ENCODE measurements at places on chromosomes 11 and 22.

DNA sequence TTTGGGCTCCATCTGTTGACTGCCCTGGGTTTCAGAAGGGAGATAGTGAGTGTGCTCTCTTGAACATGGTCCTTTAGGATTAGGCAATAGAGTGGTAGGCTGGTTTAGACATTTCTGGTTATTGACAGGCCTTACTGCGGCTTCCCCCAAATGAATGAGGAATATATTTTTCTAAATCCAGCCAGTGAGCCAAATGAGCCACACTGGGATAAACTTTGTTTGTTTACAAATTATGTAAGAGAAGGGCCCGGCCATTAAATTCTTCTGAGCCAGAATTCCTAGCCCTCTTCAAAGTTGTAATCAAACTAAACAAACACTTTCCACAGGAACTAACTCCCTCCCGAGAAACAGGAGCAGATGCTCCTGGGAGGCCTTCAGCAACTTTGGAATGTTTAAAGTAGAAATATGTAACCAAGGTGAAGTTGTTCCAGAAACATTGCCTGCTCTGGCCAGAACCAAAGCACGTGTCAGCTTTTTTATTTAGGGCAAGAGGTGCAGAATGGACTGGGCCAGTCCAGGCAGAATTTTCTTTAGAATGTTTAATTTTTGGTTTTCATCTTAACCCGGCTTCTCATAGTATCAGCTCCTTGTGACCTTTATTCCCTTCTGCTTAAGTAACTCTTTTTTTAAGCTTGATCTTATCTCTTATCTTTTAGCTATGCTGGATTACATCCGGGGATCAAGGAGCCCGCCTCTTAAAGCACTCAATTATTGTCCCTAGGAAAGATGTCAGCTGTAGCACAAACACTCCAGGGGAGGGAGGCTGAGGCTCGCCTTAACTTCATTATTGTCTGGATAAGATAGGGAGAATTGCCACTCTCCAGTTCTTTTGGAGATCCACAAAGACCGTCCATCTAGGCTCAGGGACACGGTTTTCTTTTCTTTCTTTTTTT lies 28.7 kb downstream of the ZNRF3 start:
- no peak for DNase-seq

DNA sequence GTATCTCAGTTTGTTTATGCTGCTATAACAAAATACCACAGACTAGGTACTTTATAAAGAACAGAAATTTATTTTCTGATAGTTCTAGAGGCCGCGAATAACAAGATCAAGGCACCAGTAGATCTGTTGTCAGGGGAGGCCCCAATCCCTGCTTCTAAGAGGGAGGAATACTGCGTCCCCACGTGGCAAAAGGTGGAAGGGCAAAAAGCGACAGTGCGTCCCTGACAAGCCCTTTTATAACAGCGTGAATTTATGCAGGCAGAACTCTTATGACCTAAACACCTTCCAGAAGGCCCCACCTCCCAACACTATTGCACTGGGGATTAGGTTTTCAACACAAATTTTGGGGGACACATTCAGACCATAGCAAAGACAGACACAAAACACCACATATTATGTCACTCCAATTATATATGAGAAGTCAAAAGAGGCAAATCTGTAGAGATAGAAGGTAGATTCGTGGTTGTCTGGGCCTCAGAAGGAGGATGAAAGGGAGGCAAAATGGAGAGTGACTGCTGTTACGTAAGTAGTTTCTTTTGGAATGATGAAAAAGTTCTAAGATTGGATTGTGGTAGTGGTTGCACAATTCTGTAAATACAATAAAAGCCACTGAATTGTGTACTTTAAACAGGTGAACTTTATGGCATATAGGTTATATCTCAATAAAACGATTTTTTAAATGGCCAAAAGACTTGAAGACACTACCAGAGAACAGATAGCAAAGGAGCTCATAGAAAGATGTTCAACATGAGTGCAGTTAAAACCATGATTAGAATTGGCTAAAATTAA lies 30.1 kb upstream of the TNRC6B start:
- DNase-seq, result no peak

- DNase-seq, result no peak
These were observed 6.7 kb downstream of the PHOX2A start for GRCh38 chr11:72237112-72237931.

- no peak for DNase-seq
These were observed 89.5 kb upstream of the KCNQ1OT1 start for GRCh38 chr11:2789331-2789730.

DNA sequence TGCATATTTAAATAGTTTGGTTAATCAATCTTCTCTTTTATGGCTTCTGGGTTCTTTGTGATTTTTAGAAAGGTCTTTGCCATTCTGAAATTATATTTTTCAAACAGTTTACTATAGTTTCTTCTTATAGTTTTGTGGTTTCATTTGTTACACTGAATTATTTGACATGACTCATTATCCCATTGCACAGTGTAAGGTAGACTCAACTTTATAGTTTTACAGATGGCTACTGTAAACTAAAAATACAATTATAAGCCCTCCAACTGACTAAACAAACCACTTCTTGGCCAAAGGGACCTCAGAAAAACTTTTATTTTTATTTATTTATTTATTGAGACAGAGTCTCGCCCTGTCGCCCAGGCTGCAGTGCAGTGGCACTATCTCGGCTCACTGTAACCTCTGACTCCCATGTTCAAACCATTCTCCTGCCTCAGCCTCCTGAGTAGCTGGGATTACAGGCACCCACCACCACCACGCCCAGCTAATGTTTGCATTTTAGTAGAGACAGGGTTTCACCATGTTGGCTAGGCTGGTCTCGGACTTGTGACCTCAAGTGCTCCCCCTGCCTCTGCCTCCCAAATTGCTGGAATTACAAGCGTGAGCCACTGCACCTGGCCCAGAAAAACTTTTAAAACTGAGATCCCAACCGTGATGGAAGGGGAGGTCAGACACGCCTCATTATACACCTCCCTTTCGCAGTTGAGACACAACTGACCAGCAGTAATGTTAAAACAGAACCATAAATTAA lies 14.1 kb upstream of the RAC2 start:
- DNase-seq, result no peak

DNA sequence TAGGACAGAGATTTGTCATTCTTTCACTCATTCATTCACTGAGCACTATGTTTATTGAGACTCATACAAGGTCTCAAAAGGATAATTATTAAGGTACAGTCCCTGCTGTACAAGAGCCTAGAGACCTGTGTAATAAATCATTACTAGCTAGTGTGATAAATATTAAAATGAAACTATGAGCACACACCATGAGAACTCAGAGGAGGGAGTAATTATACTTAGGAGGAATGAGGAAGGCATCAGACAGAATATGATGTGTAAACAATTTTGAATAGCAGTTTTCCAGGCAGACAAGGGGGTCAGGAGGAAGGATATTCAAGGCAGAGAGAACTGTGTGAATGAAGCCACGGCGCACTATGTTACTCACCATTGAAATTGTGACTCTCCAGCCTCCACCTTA lies 300.8 kb upstream of the ISX start:
- no peak for DNase-seq

DNA sequence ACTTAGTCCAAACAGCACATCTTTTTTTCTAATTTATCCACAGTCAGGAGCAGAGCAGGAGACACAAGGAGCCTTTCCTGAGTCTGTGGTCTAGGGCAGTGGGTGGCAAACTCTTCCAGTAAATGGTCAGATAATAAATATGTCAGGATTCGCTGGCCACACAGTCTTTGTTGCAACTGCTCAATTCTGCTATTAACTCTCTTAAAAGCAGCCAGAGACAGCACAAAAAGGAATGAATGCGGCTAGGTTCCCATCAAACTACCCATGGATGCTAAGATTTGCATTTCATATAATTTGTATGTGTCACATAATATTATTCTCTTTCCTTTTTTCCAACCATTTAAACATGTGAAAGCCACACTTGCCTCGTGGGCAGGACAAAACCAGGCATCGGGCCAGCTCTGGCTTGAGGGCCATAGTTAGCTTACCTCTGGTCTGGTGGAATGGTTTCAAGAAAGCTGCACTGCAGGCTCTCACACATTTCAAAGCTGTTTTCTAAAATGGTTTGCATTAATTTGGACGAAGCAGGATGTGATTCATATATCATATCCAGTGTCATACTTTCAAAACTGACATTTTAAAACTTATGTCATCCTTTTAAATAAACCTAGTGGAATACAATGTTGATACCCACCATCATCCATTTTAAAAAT lies 64.7 kb upstream of the CD5 start:
- no peak for DNase-seq

DNA sequence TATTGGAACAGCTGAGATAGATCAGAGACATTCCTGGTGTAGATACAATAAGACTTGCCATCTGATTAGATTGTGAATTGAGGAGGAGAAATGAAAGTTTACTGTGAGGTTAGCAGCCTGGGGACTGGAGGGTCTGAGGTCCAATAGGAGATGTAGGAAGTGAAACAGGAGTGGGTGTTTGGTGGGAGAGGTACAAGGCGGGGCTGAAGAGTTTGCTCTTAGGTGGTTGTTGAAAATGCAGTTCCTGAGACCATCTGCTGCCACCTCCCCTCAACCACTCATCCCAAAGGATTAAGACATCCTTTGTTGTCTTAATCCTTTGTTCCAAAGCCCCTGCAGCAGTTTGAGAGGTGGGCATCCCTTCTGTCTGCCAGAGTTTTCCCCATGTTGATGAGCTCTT lies 14.8 kb downstream of the PIWIL4 start:
- DNase-seq, result no peak

GRCh38 chr11:112307616-112308015 lies 47.0 kb upstream of the PLET1 start:
- DNase-seq, result no peak

DNA sequence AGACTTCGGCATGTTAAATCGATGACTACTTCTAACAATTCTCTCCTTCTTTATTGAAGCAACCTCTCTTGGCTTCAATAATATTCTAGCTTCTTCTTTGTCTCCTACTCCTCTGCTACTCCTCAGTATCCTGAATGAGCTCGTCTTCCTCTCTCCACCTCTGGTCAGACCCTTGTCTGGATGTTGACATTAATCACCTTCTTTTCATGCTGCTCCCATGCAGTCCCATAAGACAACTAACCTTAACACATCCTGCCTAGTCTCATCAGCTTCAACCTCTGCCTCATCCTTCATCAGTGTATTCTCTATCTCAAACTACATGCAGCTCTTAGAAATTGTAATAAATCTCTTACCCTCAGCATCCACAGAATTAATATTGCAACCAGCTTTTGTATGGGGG lies 695.6 kb downstream of the CNTN5 start:
- no peak for DNase-seq

DNA sequence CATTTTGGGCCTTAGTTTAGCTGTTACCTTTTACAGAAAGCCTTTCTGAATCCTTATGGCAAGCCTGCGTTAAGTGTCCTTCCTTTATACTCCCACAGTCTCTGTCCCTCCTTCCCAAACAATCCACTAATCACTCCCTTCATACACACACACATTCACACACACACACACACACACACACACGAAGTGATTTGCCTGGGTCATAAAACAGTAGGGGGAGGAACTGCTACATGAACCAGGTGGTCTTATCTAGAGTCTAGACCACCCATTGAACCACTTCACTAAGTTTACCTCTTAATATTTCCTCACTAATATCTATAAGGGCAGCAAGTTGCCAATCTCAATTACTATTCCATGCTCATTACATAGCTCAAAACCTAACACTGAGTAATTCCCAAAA lies 196.7 kb upstream of the GUCY1A2 start:
- no peak for DNase-seq

DNA sequence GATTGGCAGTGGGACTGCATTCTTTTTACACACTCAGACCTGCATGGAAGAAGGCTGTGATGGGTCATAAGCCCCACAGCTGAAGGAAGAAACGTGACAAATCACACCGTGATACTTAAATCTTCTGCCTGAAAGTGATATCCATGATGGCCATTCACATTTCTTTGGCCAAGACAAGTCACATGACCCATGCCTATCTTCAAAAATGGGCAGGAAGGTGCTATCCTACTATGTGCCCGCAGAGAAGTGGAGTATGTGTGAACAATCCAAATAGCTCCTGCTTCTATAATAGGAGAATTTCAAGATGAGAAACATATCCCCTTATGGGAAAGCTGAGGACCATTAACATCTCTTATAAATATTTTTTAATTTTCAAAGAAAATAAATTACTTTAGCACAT lies 56.6 kb upstream of the TEAD1 start:
- DNase-seq, result no peak

Measured in NCI-H2081 treated with DMSO at 0.1 percent for 48 hours (cell line).